WERI-Rb-1 (cell line): ENCODE measurements at places on chromosomes 2 and 18.

DNA sequence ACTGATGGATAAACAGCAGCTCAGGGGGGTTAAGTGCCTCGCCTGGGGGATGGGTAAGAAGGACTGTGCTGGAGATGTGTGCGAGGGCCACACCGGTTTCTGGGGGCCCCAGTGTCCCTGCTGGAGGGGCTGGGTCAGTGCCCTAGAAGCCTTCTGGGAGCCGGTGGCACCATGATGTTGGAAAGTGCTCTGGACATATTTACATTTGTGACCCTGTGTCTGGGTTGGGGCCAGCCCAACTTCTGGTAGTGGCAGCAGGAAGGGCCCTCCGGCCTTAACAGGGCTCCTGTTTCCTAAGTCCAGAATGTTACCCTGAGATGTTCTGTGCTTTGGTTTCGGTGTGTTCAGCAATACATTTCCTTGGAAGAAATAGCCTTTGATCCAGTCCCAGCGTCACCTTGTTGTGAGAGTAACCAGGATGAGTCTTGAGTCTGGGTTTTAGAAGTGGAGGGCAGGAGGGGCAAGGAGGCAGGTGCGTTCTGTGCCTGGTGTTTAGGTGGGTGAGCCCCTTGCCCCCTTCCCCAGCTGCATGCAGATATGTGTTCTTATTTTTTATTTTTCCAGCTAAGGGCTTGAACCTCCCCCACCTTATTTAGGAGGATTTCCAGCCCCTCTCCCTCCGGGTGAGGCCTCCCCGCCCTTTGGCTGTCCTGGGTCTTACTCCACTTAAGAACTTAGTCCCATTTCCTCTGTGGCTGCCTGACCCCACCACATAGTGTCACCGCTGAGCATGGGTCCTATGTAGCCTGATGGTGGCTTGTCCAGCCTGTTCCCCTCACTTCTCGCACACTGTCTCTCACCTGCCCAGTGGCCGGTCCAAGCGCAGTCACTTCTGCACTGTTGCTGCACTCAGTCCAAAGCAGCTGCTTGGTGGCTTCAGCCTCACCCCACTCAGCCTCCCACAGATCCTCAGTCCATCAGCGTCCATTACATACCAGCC is 132.7 kb upstream of the HS6ST1 start:
- no peak for DNase-seq

GRCh38 chr2:26297061-26297460 is 48.9 kb upstream of the SELENOI start:
- no peak for DNase-seq

- no peak for DNase-seq
These were observed 73.5 kb upstream of the SERTAD2 start for GRCh38 chr2:64727013-64727767.

DNA sequence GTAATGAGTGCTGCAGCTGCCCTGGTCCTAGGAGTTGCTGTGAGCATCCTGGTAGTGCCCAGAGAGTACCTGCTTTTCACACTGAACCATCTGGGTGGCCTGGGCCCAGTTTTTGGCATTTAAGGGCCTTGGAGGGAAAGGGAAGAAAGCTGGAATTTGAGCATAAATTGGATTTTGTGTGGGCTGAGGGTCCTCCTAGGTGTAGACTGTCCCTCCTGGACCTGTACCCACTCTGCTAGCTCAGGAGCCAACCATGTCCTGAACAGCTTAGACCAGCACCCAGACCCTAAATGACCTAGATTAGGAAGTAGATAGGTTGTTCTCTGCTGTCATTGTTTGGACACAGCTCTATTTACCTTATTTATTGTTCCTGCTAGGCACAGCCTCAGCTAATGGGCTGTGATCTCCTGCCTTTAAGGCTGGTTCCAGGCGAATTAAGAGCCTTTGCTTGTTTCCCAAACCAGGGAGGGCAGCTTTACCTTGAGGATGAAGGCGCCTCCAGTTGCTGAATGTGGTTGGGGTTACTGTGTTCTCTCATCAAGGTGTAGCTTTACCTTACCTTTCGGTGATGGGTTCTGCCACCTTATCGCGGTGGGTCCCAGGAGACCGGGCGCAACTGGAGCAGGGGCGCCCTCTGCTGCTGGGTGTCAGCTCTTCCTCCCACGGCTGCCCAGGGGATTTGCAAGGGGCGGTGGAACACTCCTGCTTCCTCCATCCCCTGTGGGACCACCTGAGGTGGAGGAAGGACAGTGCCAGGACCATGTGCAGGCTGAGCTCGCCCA is 34.4 kb downstream of the ITGA6 start:
- DNase-seq = peak; percentile 66

GRCh38 chr18:52465391-52465790 is 125.4 kb downstream of the DCC start:
- no peak for DNase-seq

DNA sequence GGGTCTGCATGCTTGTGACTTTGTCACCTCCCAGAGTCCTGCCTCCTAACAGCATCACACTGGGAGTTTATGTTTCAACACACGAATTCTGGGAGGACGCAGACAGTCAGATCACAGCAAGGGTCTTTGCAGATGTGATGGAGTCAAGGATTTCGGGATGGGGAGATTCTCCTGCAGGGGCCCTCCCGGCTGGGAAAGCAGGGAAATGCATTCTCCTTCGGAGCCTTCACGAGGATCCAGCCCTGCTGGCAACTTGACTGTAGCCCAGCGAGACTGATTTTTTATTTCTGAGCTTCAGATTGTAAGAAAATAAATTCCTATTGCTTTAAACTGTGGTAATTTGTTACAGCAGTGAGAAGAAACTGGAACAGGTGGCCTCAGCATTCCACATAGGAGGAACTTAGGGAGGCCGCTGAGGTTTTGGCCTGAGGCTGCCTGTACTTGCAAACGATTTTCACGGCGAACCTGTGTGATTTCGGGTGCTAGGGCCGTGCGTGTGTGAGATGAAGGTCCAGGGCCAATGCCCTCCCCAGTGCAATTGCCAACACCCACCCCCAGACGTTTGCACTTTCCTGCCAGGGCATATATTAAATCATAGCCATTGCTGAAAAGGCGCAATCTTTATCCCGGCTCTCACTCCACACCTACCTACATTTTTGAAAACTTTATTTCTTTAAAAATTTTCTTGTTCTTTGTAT is 79.8 kb downstream of the ASB1 start:
- DNase-seq = no peak

- DNase-seq = peak; percentile 4
These were observed 37.7 kb upstream of the KLF11 start for GRCh38 chr2:10005461-10006235.

GRCh38 chr18:74608681-74609080 is 11.0 kb downstream of the ZNF407 start:
- DNase-seq = no peak

DNA sequence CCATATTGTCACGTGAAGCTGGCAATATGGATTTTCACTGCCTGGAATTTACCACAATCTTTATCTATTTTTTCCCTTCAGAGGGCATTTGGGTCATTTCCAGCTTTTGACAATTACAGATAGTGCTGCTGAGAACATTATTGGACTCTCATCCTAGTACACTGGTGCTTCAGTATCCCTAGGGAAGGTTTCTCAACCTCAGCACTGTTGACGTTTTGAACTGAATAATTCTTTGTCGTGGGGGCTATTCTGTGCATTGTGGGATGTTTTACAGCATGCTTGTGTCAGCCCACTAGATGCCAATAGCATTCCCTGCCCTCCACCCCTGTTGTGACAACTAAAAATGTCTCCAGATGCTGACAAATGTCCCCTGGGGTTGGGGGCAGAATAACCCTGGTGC is 185.7 kb downstream of the TPGS2 start:
- no peak for DNase-seq

- DNase-seq = no peak
These were observed 157.5 kb downstream of the FSIP2 start for GRCh38 chr2:185895828-185896693.

- DNase-seq = no peak
These were observed 112.5 kb downstream of the KCNF1 start for GRCh38 chr2:11024259-11024645.

DNA sequence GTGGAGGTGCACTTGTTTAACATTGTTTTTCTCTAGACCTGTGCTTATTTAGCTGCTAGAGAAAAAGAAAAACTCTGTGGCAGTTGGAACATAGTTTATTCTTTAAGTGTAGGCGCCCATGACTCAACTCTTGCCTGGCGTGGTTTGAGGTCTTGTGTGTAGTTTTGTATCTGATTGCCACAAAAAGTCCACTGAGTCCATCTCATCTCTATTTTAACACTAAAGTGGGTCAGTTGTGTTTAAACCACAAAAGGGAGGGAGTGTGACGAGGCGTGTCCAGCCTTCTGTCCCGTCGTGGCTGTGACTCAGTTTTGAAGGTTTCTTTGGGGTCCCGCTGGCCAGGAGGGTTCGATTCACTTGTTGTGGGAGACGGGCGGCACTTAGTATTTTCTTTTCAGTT is 15.3 kb upstream of the UGT1A9 start:
- no peak for DNase-seq

DNA sequence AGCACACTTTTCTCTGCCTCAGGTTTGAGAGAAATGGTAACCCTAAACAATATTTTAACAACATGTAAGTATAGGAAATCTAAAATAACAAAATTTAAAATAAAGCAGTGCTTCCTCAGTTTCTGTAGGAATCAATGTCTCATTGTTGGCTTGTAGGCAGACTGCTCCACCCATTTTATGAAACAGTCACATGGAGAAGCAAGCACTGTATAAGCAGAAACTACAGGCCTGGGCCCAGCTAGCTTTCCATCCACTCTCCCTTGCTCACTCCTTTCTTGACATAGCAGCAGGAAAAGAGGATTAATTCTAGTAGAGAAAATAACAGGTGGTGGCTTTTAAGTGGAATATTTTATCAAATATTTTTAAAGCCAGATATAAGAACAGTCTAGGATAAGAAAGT is 97.2 kb downstream of the PLEKHM3 start:
- peak; percentile 15 for DNase-seq

DNA sequence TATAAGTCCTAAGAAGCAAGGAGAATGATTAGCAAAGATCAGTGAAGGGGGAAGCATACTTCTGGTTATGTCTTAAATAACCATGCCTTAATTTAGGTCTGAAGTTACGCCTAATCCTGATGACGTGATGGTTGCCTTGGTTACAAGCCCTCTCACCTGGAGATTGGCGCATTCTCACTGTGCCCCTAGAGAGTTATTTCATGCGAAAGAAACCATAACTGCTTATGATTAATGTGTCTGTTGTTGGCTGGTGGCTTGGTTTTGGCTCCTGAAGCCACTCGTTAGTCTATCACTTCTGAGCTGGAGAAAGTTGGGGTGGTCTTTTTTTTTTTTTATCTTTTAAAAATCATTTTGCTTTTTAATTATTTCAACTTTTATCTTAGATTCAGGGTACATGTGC is 47.0 kb downstream of the TNFRSF11A start:
- no peak for DNase-seq

DNA sequence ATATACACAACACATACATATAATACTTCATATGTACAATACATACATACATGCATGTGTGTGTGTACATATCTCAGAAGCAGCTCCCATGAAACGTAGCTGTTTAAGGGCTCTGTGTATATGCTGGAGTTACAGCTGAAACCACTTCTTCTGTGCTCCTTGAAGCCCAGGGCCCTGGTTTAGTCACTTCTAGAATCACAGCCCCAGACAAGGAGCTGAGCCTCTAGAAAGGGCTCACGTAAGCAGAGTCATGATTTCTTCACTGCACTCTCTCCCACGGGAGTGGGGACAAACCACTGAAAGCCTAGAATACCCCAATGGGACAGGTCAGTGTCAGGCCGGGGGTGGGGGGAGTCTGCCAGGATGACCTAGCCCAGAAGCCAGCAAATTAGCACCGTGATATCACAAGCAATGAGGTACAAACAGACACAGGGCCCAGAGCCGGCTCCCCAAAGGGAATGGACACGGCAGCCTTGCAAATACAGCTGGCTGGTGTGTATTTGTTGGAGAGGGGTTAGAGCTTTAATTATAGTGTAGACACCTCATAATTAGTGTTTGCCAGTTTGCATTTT is 90.3 kb downstream of the C1QL2 start:
- DNase-seq = no peak

- peak; percentile 10 for DNase-seq
These were observed 89.1 kb downstream of the NDUFA10 start for GRCh38 chr2:239935789-239936758.

DNA sequence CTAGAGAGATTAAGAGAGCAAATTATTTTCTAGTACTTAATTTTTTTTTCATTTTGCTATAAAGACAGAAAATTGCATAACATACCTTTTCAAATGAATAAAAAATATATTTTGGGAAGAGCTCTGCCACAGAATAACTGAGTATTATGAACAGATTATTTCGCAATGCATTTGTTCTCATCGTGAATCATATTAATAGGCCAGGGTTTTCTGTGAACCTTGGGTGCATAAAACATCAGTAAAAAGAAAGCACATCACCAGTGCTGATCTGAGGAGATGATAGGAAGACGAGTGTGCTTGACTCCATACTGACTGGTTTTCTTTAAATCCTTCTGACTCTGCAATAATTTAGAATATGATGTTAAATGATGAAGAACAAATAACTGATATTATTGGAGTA is 409.1 kb downstream of the CPS1 start:
- no peak for DNase-seq

GRCh38 chr2:225814554-225814953 is 415.0 kb downstream of the NYAP2 start:
- DNase-seq = no peak

- DNase-seq = no peak
These were observed 371.4 kb downstream of the OSR1 start for GRCh38 chr2:18987016-18987415.

- DNase-seq = no peak
These were observed 270.3 kb downstream of the NEDD4L start for GRCh38 chr18:58314284-58314683.

DNA sequence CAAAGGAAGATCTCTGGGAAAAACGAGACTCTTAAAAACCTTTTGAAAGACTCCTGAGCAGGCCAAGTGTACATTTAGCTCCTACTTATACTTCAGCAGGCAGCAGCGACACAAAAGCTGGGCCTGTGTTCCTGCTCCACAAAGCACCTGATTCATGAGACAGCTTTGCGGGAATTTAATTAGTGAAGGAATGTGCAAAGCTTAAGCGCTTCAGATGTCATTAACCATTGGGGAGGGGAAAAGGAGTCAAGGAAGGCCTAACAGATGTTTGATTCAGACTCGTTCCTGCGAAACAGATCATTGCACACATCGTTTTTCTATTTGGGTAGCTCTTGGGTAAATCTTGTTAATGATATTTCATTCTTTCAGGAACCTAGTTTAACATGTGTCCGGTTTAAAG is 125.9 kb downstream of the MAIP1 start:
- DNase-seq = peak; percentile 61
